Central memory CD8-positive, alpha-beta T cell (primary cell): ENCODE measurements at places on chromosomes 6 and 20.

GRCh38 chr6:107490566-107491137 lies 735 bp downstream of the SOBP start:
- H3K27me3 ChIP-seq: peaks cover 37% of the 10 kb centered on the region
- H3K36me3 ChIP-seq: peaks cover 4% of the 10 kb centered on the region

DNA sequence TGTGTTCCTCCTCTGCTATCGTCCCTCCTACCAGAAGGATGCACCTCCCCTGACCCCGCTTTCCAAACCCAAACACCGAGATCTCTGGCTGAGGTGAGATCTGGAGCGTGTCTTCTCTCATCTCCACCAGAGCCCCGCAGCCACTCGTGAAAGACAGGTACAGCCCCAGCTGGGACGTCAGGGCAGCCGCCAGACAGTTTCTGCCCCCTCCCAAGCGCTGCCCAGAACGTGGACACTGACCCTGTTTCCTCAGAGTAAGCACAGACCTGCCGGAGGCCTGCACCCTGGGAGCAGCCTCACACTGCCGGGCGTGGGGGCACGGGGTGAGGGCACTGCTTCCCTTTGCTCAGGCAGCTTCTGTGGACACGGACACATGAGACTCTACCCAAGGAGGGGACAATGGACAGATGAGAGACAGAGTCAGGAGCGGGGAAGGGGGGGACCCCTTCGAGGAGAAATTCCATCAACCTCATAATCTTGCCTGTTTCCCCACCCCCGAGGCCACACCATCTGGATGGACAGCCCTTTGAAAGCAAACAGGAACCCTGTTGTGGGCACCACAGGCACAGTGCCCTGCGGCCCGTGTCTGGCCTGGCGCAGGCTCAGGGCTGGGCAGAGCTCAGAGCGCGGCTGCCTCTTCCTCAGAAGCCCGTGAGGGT lies 210.6 kb downstream of the DLL1 start:
- no peak overlapping the region for H3K27ac ChIP-seq
- no peak overlapping the region for H3K4me3 ChIP-seq
- no peaks in the 10 kb centered on the region for H3K36me3 ChIP-seq
- H3K4me1 ChIP-seq: peaks cover 6% of the 10 kb centered on the region
- H3K27me3 ChIP-seq: no peaks in the 10 kb centered on the region
- DNase-seq: no peak

DNA sequence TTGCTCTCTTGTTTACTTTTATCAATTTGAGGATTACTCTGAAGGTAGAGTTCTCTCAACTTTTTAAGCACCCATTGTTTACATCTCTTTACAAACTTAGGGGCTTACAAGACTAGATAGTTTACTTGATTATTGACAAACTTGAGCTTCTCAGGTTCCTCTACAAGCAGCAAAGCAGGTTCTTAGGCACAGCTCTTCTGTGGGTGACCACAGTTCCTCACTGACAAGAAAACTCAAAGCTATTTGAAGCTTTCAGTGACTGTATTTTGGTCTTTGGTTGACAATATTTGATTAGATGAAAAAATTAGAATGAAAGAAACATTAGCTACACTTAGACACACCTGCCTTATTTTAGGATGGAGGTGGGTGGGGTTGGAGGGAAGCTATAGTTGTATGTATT lies 327.3 kb upstream of the RUNX2 start:
- H3K27ac ChIP-seq: peak overlapping the region; percentile 81
- H3K27me3 ChIP-seq: no peaks in the 10 kb centered on the region
- peaks cover 7% of the 10 kb centered on the region for H3K4me1 ChIP-seq
- peaks cover 4% of the 10 kb centered on the region for H3K36me3 ChIP-seq
- no peak overlapping the region for H3K4me3 ChIP-seq

- peaks cover 2% of the 10 kb centered on the region for H3K36me3 ChIP-seq
- no peaks in the 10 kb centered on the region for H3K27me3 ChIP-seq
- no peak for DNase-seq
Observed at GRCh38 chr6:162684961-162685360, 42.6 kb downstream of the PRKN start.

- no peak for DNase-seq
- peaks cover 14% of the 10 kb centered on the region for H3K27me3 ChIP-seq
- H3K36me3 ChIP-seq: no peaks in the 10 kb centered on the region
- no peak overlapping the region for H3K4me3 ChIP-seq
- H3K27ac ChIP-seq: no peak overlapping the region
- H3K4me1 ChIP-seq: no peaks in the 10 kb centered on the region
Observed at GRCh38 chr6:82693094-82693493, 329.5 kb downstream of the TPBG start.

GRCh38 chr6:16570946-16571345 lies 190.3 kb downstream of the ATXN1 start:
- no peak for DNase-seq
- no peak overlapping the region for H3K27ac ChIP-seq
- H3K4me3 ChIP-seq: no peak overlapping the region
- no peaks in the 10 kb centered on the region for H3K27me3 ChIP-seq
